ENCODE measurements at places on chromosomes 13 and 19.

GRCh38 chr13:113837560-113838355 is 26.1 kb downstream of the GAS6 start:
- no peak for DNase-seq

DNA sequence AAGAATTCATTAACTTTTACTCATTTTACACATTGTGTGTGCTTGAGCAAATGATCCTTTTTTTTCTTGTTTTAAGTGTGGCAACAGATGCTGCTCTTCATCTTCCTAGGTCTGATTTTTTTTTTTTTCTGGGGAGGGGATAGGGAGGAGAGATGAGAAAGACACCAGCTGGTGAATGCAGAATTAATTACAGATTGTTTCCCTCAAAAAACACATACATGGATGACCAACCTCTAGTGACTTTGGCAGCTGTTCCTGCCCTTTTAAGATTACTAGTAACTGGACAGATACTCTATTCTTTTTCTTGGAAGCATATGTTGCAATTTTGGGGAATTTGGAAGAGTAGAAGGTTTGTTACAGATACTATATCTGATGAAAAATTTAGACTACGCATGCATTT is 103.6 kb upstream of the MYO16 start:
- DNase-seq = no peak

DNA sequence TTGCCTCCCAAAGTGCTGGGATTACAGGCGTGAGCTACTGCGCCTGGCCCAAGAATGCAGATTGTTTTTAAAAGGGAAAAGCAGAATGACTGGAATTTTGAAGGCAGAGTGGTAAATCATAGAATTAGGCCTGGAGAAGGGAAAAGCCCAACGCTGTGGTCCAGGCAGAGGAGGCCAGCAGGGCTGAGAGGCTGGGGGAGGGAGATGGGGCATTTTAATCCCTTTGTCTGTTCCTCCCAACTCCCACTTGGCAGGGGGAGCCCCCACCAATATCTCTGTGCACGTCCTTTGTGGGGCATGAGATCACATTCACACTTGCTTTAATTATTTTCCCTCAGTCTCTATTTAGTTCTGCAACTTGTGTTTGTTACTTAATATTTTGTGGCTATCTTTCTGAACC is 54.4 kb upstream of the RANBP3 start:
- no peak for DNase-seq

GRCh38 chr19:39405958-39406655 is 540 bp upstream of the ZFP36 start:
- DNase-seq = peak; percentile 91

DNA sequence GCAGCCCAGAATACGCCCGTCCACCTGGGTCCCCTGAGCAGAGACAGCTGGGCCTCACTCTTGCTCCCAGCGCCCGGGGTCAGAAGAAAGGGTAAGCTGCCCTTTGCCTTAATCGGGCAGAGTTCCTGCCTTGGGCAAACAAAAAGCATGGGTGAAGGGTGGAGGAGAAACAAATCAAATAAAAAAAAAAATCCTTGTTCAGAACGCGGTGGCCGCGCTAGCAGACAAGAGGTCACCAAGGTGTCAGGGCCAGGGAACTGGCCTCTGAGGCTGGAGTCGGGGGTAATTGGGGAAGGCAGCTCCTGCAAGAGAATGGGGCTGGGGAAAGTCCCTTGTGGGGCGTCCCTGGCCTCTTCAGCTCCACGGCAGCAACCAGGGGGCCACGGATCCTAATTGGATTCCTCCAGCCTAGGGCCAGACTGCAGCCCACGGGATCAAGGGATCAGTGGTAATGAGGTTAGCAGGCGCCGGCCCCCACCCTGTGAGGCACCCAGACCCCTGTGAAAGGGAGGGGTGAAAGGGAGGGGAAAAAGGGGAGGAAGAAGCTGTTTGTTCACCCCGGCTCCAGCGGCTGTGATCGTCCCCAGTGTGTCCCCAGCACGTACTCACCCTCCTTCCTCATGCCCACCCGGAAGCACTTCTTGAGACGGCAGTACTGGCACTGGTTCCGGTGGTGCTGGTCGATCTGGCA is 5.5 kb downstream of the NR2F6 start:
- no peak for DNase-seq

DNA sequence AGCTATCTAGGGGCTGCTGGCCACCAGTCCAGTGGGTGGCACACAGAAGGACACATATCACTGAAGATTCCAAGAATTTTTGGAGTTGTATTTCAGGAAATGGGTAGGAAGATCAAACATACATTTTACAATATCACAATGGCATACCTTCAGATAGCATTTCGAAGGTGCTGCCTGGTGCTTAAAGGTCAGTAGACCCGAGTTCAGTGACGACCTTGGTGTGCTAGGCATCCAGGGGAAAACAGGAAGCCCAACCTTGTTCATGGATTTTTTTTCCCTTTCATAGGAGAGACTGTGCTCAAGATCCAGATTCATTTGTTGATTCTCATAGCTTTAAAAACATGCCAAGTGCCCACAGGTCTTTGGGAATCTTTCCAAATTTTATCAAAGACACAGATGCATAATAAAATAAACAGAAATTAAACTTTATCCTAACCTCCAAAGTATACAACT is 51.0 kb upstream of the RCBTB2 start:
- no peak for DNase-seq

DNA sequence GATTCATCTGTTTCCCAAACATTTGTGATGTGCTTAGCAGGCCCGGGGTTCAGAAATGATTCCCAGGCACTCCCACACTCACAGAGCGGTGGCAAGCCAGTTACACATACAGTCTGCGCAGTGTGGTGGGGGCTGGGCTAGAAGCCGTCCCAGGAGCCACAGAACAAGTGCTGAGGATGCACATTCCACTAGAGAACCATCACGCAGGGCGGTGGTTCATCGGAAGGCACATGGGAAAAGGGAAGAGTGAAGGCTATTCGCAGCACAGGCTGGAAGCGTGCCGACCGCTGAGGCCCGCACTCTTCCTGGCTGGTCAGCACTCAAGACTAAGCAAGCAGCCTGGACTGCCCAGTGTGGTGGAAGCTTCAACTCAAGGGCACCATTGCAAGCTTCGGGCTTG is 126.3 kb upstream of the SLC7A1 start:
- DNase-seq = no peak
